ENCODE measurements at places on chromosomes 13 and 19.

DNA sequence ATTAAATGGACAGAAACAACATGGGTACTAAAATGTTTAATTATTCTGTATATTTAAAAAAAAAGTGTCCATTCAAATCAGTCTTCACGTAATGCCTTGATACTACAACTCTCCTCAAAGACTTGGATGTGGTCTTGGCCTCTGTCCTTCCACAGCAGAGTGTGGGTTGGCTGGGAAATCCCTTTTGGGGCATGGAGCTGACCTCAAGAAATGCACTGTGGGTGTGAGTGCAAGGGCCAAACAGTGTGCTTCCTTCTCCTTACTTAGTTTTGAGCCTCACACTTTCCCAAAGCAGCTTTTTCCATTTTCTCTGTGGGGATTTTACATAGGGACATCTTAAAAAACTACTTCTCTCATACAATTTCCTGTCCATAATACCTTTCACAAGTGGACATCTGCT lies 607.4 kb downstream of the EFNB2 start:
- no peak for DNase-seq

GRCh38 chr13:98512774-98513665 lies 63.9 kb downstream of the STK24 start:
- no peak for DNase-seq

DNA sequence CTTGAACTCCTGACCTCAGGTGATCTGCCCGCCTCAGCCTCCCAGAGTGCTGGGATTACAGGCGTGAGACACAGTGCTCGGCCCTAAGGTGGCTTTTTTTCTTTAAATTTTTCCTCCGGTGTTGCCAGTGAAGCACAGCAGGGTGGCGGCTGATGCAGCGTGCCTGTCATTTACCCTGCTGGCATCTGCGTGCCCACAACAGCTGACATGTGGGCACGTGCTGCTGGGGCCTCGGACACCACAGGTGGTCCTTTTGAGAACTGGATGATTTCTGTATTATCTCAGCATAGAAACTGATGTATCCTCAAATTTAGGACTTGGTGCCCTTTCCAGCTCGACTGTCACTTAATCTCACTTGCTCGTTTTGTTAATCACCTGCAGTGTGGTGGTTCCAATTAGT lies 31.2 kb upstream of the TEX29 start:
- DNase-seq, result no peak

GRCh38 chr13:113924184-113924901 lies 49.5 kb downstream of the C13orf46 start:
- no peak for DNase-seq

DNA sequence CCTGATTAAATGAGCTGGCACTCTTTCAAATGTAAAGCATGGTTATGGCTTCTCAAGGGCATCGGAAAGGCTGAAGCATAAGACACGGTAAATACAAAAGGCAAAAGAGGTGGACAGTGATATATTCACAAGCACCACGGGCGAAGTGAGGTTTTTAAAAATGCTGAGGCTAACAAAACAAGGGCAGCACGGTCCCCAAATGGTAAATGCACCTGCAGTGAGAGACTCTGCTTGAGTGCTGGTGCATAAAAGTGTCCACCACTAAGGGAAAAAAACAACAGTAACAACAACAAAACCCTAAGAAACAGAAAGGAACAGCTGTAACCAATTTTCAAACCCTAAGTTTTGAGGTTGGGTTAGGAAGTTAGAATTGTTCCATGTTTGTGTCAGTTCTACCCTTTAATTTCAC lies 234.9 kb downstream of the PCDH9 start:
- DNase-seq, result no peak

Measured in activated CD4-positive, alpha-beta T cell treated with anti-CD3 and anti-CD28 coated beads for 48 hours (primary cell).